ENCODE measurements at places on chromosomes 5 and 9.
A peak's percentile ranks its signal among the peaks of the same experiment; 100 is the strongest.

- no peak for DNase-seq
Observed at GRCh38 chr9:137112564-137113384, 1.8 kb downstream of the DPP7 start.

GRCh38 chr9:114898741-114899140 lies 31.6 kb downstream of the TNFSF8 start:
- no peak for DNase-seq

DNA sequence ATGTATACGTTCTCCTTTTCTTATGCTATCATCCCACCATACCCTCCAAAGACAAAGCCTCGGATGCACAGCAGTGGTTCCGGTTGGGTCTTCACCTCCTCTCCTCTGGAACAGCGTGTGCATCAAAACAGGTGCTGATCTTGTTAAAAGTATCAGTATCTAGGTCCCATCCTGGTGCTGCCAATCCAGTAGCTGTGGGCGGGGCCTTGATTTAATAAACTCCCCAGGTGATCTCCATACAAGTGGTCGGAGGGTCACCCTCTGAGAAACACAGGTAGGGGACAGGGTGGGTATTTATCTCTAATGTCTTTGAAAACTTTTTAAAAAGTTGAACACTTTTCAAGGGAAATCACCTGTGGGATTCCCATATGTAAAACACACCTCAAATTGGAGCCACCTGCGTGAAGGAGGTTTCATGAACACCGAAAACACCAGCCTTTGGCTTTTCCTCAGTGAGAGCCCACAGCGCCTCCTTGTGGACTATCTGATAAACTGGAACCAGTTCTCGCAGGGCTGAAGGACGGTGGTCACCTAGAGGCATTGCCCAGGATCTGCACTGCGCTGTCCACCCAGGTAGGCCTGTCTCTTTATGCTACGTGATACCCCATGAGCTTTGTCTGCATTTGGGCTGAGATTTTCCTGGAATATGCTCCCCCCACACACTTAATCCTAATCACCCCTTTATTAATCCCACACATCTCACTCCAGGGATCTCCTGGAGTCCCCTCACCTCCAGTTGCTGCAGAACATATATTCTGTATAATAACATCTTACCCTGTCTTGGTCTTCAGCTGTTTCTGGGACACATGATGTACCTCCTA lies 80.5 kb upstream of the EPB41L4B start:
- peak; percentile 47 for DNase-seq

DNA sequence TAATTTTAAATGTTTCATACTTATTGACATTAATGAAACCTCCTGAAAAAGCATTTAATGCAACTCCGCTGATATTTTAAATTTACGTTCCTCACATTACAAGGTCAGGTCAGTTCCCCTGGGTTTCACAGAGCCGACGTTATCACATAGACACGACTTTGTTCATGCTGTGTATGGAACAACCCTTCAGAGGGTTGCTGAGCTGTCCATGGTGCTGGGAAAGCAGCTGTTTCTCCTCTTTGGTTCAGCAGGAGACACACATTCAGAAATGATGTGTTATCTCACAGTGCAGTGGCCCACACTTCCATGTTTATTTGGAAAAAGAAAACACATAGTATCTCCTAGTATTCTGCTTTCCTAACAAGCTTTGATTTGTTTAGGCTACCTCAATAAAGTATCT lies 53.5 kb downstream of the PPP2R2B start:
- DNase-seq: no peak

DNA sequence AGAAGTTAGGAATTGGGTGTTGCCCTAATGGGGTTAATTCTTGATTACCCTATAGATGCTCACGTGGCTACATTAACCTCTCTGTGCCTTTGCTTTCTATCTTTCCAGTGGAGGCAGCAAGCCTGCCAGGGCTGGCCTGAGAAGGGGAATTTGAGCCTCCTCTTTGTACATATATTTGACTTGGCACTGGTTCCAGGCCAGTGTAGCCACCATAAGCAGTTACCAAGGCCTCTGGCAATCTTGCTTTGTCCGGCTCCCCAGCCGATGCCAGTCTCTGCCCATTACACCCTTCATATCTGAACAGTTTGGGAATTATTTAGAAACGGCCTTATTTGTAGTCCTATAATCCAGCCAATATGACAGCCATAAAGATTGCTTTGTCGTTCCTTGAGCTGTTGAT lies 58.6 kb upstream of the PPARGC1B start:
- no peak for DNase-seq

DNA sequence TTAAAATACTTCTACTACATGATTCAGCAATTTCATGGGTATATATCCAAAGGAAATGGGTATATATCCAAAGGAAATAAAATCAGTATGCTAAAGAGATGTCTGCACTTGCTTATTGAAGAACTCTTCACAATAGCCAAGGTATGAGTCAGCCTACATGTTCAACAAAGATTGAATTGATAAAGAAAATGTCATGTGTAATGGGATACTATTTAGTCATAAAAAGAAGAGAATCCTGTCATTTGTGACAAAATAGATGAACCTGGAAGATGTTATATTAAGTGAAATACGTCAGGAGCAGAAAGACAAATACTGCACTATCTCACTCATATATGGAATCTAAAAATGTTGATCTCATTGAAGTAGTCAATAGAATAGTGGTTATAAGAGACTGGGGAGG lies 944.5 kb upstream of the CTNND2 start:
- no peak for DNase-seq

GRCh38 chr5:1793301-1793740 lies 6.3 kb downstream of the MRPL36 start:
- no peak for DNase-seq

DNA sequence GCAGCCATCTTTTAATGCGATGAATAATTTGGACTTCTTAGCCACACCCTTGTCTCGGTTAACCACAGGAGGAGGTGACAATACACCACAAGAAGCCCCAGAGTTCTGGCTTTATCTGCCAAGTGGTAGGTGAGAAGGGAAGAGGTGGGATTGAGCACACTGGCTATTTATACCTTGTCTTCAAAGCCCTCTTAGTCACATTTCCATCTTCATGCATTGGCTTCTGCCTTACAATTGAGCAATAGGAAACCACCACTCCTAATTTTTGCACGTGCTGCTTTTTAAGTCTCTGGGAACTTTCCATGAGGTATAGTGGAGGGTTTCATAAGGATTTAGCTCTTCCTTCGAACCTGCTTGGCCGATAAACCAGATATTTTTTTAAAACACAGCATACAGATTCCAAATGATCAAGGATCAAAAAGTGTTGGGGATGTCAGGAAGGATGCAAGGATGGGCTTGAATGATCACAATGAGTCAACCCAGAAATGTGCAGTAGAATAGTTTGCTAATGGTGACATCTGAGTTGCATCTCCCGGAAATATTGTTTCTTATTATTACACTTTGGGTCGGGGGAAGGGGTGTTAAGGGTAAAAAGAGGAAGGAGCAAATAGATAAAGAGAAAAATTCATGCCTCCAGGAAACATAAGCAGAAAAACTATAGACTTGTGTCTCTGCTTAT lies 25.5 kb downstream of the PLAC8L1 start:
- no peak for DNase-seq

DNA sequence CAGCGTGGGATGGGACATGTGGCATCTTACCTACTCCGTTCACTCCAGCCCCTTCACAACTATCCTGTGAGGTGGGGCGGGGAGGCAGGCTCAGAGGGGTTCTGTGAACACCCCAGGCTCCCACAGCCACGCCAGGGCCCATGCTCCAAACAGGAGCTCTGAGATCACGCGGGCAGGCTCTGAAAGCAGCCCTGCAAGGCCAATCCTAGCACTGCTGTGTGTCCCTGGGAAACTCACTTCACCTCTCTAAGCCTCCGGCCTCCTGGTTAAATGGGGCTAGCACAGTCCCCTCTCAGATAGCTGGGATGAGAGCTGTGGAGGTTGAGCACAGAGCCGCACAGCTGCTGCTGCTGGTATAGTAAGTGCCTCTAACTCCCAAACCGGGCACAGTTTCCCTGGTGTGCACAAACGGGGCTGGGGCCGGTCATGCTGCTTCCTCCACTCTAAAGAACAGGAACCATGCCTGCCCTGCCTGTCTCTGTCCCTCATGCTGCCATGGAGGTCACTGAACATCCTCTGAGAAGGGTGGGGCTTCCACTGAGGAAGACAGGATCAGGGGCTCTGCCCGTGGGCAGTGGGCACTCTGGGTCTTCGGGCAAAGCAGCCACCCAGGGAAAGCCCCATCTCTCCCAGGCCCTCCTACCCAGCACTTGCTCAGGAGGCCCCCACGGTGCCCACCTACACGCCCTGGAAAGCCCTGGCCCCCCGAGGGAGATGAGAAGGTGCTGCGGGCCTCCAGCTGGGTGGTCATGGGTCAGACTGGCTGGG lies 13.0 kb upstream of the ASS1 start:
- DNase-seq: no peak

DNA sequence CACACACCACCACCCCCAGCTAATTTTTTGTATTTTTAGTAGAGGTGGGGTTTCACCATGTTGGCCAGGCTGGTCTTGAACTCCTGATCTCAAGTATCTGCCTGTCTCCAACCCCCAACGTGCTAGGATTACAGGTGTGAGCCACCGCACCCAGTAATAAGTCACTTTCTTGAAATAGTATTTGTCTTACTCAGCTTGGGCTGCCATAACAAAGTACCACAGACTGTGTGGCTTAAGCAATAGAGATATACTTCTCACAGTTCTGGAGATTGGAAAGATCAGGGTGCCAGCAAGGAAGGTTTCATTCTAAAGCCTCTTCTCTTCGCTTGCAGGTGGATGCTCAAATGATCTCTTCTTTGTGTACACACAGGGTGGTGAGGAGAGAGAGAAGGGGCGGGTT lies 99.8 kb downstream of the ARRDC3 start:
- DNase-seq: no peak

GRCh38 chr5:73376618-73377170 lies 71.9 kb downstream of the FOXD1 start:
- no peak for DNase-seq

DNA sequence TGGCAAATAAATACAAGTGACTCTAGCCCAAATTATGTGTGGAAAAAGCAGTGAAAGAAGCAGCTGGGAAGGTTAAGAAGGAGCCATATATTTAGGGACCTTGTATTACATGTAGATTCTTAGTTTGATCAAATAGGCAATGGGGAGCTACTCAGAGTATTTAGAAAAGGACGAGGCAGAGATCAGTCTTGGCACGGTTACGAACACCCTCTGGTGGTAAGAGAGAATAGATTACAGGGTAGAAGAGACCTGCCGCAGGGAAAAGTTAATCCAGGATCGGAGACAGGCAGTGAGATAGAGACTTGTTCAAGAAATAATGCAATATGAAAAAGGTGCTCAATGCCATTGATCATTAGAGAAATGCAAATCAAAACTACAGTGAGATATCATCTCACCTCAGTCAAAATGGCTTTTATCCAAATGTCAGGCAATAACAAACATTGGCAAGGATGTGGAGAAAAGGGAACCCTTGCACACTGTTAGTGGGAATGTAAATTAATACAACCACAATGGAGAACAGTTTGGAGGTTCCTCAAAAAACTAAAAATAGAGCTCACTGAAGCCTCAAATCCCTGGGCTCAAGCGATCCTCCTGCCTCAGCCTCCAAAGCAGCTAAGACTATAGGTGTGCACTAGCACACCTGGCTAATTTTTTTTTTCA lies 12.0 kb downstream of the INIP start:
- DNase-seq: no peak

GRCh38 chr9:95047452-95048224 lies 269.9 kb downstream of the FANCC start:
- no peak for DNase-seq

GRCh38 chr5:38547257-38547656 lies 9.2 kb downstream of the LIFR start:
- no peak for DNase-seq

GRCh38 chr5:53827211-53827651 lies 266.8 kb downstream of the NDUFS4 start:
- DNase-seq: no peak

- no peak for DNase-seq
Observed at GRCh38 chr5:177105691-177106476, 19.2 kb downstream of the FGFR4 start.

Data from liver (tissue), 10 donors.